ENCODE measurements at places on chromosomes 5 and 9.

GRCh38 chr9:127078988-127079387 is 43.4 kb downstream of the ANGPTL2 start:
- H3K27me3 ChIP-seq, result no peaks in the 10 kb centered on the region
- H3K4me3 ChIP-seq, result no peak overlapping the region
- H3K36me3 ChIP-seq, result no peaks in the 10 kb centered on the region
- DNase-seq, result no peak
- no peak overlapping the region for H3K27ac ChIP-seq

DNA sequence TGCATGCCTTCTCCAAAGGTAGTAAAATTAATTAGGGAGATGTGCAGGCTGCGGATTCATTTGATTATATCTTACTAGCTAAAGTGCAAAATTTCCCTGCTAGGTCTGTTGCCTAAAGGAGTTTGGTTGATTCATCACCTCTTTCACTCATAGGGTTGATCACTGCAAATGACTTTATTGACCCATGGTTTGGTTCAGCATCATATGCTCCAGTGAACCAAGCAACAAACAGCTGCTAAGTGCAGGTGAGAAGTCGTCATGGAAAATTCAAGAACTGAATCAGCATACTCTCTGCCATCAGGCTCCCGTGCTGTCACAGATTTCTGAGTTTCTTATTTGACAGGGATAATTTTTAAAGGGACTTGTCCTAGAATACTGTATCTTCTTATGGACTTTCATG is 571.8 kb upstream of the CDH18 start:
- DNase-seq, result no peak
- no peak overlapping the region for H3K27ac ChIP-seq
- no peaks in the 10 kb centered on the region for H3K27me3 ChIP-seq
- no peak overlapping the region for H3K4me3 ChIP-seq

DNA sequence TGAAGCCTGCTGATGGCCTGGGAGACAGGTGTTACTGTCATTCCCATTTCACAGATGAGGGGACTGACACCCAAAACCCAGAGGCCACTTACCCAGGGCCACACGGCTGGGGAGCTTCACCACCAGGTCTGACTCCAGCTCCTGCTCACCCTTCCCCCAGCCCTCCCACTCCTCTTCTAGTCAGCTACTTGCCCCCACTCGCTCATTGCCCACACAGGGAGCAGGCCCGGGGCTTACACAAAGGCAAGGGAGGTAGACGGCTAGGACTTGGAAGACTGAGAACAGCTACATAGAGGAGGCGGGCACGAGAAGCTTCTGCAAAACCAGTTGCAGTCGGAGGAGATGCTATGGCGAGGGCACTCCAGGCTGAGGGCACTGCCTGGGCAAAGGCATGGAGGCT is 21.3 kb downstream of the LMX1B start:
- DNase-seq, result no peak
- H3K36me3 ChIP-seq, result no peaks in the 10 kb centered on the region
- H3K27ac ChIP-seq, result no peak overlapping the region
- H3K4me3 ChIP-seq, result no peak overlapping the region
- H3K27me3 ChIP-seq, result peaks cover 20% of the 10 kb centered on the region
- H3K4me1 ChIP-seq, result peaks cover 19% of the 10 kb centered on the region

- peak overlapping the region; percentile 89 for H3K4me3 ChIP-seq
- no peak for DNase-seq
- H3K36me3 ChIP-seq, result no peaks in the 10 kb centered on the region
- H3K4me1 ChIP-seq, result peaks cover 17% of the 10 kb centered on the region
Observed at GRCh38 chr9:20620650-20621470, 1.4 kb downstream of the MLLT3 start.

- DNase-seq, result no peak
- no peak overlapping the region for H3K4me3 ChIP-seq
- no peaks in the 10 kb centered on the region for H3K36me3 ChIP-seq
- no peaks in the 10 kb centered on the region for H3K4me1 ChIP-seq
- H3K27me3 ChIP-seq, result no peaks in the 10 kb centered on the region
Observed at GRCh38 chr5:149216496-149216895, 55.2 kb upstream of the AFAP1L1 start.

DNA sequence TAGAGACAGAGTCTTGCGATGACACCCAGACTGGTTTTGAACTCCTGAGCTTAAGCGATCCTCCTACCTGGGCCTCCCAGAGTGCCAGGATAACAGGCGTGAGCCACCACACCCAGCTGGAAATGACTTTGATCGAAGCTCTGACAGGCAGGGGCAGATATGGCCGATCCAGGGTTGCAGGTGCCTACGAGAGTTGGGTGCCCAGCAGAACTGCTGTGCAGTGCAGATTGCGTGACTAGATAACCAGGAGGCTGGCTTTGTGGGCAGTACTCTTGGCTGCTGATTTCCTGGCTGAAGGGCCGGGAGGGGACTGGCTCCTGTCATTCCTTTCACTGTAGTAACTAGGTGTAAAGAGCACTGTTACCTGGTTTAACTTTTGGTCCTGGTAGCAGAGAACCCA is 11.8 kb downstream of the TBC1D13 start:
- H3K27ac ChIP-seq, result no peak overlapping the region
- no peak for DNase-seq
- H3K27me3 ChIP-seq, result no peaks in the 10 kb centered on the region
- no peaks in the 10 kb centered on the region for H3K4me1 ChIP-seq
- peaks cover 10% of the 10 kb centered on the region for H3K36me3 ChIP-seq
- no peak overlapping the region for H3K4me3 ChIP-seq
